AML-193 (cell line): ENCODE measurements at places on chromosomes 2 and 18.

GRCh38 chr2:153476816-153477635, 1.5 kb downstream of the RPRM start:
- no peak for DNase-seq

- peak; percentile 76 for DNase-seq
Observed at GRCh38 chr2:43225788-43226557, 433 bp downstream of the ZFP36L2 start.

- peak; percentile 50 for DNase-seq
Observed at GRCh38 chr2:191859681-191860080, 12.8 kb upstream of the CAVIN2 start.

GRCh38 chr2:190318931-190319554, 583 bp downstream of the HIBCH start:
- no peak for DNase-seq

DNA sequence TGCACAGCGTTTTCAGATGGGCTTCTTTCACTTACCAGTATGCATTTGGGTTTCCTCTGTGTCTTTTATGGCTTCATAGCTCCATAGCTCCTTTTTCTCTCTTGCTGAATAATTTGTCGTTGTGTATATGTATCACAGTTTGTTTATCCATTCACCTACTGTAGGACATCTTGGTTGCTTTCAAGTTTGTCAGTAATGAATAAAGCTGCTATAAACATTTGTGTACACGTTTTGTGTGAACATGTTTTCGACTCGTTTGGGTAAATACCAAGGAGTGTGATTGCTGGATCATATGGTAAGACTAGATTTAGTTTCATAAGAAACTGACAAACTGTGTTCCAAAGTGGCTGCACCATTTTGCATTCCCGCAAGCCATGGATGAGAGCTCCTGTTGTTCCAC, 94.7 kb downstream of the FAM168B start:
- no peak for DNase-seq

GRCh38 chr18:49464718-49465598, 4.5 kb upstream of the DYM start:
- peak; percentile 18 for DNase-seq

GRCh38 chr2:227325839-227326195, 766 bp downstream of the MFF start:
- no peak for DNase-seq

DNA sequence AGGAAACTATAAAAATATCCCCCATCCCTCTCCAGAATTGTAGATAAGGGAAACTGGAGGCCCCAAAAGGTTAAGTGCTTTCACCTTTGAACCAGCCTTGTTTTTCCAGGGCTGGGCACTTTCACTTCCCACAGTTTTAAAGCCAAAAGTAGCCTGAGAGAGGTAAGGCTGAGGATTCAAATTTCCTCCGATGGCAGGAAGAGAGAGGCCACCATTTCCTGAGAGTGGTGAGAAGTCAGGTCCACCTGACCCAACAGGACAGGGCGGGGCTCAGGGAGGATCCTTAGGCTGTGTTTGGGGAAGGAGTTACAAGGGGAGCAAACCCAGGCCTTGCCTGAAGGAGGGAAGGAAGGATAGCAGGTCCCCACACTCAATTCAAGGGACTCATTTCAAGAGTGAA, 4.7 kb upstream of the TEX261 start:
- no peak for DNase-seq

- DNase-seq, result no peak
Observed at GRCh38 chr2:163753726-163754125, 17.9 kb upstream of the FIGN start.

GRCh38 chr2:220276741-220277444, 649.5 kb downstream of the SLC4A3 start:
- no peak for DNase-seq

- DNase-seq, result no peak
Observed at GRCh38 chr2:231803501-231804138, 17.4 kb downstream of the COPS7B start.

DNA sequence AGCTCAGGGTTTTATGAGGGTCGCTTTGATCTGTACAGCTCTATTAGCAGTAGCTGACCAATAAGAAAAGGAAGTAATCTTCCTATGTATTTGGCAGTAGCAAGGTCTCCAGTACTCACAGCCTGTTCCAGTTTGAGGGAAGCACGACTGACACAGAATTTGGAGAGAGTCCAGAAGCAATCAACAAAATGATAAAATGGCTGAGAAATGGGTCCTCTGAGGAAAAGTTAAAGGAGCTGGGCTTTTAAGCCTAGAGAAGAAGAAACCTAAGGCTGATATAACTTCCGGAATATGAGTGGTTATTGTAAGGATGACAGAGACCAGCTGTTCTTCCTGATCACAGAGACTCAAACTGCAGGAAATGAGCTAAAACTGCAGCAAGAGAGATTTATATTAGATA, 382.8 kb downstream of the GPD2 start:
- DNase-seq, result no peak
